ENCODE measurements at places on chromosomes 16 and 17. TPM values are rescaled to one million over a fixed set of nuclear protein-coding genes. Genes with fewer than 3 reads are reported as not detected.

The HS3ST3A1 gene
- 8.8 TPM for total RNA-seq

The C17orf50 gene
- not detected for total RNA-seq

The ALOX12 gene
- total RNA-seq: not detected

The ARL5C gene
- not detected for total RNA-seq

DNA sequence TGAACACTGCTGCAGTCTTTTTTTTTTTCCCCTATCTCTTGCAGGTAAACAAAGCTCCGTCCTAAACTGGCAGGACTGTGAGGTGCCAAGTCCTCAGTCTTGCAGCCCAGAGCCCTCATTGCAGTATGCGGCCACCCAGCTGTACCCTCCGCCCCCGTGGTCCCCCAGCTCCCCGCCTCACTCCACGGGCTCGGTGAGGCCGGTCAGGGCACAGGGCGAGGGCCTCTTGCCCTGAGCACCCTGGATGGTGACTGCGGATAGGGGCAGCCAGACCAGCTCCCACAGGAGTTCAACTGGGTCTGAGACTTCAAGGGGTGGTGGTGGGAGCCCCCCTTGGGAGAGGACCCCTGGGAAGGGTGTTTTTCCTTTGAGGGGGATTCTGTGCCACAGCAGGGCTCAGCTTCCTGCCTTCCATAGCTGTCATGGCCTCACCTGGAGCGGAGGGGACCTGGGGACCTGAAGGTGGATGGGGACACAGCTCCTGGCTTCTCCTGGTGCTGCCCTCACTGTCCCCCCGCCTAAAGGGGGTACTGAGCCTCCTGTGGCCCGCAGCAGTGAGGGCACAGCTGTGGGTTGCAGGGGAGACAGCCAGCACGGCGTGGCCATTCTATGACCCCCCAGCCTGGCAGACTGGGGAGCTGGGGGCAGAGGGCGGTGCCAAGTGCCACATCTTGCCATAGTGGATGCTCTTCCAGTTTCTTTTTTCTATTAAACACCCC lies 13.8 kb downstream of the IL34 start:
- no peak for DNase-seq

- DNase-seq: peak; percentile 93
These were observed 75.6 kb upstream of the PLCG2 start for GRCh38 chr16:81703177-81704155.

DNA sequence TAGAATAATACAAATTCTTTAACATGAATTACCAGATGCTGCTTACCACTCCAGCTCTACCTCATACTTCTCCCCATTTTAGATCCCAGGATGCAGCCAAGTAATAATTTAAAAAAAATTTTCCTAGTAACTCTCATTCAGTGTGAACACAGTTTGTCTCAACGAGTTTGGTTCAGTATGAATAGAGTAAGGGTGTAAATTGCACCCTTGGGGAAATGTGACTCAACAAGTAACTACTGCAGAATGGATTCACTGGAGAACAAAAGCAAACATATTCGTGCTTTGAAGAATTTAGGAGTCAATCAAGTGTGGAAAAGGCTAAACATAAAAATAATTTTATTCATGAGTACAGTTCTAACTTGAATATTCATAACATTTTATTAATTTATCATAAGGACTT lies 23.0 kb downstream of the KCNJ16 start:
- DNase-seq: no peak

GRCh38 chr17:8859027-8859803 lies 8.3 kb downstream of the PIK3R6 start:
- DNase-seq: no peak

DNA sequence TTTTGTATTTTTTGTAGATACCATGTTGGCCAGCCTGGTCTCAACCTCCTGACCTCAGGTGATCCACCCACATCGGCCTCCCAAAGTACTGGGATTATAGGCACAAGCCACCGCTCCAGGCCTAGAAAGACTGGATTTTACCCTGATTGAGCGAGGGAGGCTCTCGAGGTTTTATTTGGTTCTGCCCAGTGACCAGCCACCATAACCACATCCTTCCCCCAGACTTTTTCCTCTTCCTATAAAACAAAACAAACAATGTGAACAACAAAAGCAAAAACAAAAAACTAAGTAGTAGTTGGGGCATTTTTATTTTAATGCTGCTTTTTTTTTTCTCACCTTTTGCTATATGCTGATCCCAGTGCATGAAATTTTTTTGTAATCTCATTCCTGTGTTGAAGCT lies 509.6 kb downstream of the MAF start:
- DNase-seq: no peak

- no peak for DNase-seq
These were observed 11.2 kb upstream of the SLC47A2 start for GRCh38 chr17:19727501-19728078.
